ENCODE measurements at places on chromosomes 7 and 10.

DNA sequence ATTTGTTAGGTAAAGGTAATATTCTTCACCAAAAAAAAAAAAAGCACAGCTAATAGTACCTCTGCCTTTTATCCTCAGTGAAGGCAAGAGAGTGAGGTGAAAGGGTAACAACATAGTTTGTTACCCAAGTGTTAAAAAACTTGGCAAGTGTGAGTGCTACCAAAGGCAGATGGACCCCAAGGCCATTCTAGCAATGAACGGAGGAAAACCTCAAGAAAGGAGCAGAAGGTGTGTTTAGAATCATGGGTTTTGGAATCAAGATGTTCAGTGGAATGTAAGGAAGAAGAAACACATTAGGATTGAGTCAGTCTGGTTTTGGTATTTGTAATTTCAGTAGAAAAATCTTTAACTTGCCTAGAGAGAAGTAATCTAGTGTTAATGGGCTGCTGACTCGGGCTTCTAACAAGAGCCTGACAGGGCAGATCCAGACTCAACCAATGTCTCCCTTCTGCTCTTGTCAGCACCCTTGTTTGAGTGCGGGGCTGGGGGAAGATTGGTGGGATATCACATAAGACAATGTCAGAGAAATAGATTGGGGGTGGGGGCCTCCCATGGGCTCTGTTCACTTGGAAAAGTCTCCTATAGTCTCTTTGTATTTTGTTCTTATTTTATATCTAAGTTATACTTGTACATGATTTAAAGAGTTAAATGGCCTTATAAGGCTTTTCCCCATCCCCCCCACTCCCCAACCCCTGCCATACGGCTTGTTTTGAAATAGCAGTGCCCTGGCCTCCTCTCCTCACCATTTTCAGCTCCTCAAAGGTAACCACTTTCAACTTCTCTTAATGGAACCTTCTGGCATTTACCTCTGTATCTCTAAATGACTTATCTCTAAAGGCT is 44.4 kb downstream of the SCD start:
- DNase-seq, result no peak

DNA sequence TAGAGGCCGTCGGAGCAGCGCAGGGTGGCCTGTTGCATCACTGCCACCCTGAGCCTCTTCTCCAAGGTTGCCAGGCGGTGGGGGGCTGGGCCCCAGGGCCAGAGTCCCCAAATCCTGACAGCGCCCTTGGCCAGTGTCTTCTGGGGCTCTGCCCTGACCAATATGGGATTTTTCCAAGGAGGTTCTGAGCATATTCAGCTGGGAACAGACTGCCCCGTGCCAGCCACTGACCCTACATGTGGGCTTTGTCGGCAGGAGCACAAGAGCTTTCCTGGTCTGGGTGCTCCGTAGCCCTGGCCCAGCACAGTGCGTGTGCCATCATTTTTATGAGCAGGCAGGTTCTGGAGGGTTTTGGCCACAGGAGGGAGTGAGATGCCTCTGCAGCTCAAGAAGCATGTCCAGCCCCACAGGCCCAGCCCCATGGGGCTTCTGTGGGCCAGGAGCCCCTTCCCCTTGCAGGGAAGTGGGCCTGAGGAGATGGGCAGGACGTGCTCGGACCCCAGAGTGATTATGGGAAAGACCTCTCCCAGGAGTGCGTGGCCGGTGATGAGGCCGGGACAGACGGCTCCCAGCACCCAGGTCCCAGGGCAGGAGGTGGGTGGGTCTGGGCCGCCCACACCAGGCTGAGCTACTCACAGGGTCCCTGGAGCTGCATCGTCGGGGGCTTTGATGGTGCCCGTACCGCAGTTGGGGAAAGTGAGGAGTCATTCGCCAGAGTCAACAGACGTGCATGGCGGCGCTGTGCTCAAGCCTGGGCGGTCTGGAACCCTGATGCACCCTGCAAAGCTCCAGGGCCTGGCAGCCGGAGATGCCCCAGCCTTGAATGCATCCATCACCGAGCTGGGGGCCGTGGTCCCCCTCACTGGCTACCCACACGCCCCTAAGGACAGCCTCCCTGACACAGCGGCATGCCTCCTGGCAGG is 66.6 kb downstream of the PWWP2B start:
- no peak for DNase-seq

DNA sequence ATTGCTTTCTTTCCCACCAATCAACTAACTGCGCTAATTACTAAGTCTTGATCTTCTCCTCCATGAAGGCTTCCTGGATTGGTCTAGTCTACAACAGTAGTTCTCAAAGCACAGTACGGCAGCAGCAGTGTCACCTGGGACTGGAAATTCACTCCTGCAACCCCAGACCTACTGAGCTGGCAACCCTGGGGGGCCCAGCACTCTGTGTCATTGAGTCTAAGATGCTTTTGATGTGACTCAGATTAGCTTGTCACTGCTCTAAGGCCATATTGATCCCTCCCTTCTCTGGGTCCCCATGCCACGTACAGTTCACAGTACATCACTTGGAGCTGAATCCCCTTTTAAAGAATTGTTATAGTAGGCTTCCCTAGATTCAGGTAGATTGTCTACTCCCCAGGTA is 65.7 kb upstream of the KMT2C start:
- no peak for DNase-seq

DNA sequence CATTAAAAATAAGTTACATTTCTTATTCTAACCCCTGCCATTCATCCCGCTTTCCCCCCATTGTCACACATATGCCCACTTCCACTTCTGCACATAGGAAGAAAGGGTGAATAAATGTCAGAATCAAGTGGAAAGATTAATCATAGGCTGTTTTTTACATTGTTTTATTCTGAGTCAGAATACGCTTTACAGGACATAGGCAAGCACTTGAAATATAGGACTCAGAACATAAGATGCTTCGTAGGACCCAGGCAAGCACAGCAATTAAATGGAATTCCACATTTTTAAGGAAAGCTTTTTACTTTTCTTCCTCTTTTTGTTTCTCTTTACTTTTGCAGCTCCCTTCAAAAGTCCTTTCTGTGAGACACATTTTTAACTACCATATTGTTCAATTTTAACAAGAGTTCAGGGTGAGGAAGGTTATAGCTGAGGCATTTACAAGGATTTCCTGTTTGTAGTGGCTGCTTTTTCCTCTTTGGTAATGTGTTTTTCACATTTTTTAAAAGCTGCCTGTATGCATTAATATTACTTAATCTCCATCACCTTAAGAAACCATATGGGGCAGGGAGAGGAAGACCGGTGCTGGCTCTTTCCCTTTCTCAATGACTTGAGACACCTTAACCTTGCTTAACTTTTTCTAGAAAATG is 130.0 kb downstream of the TES start:
- no peak for DNase-seq

- DNase-seq, result no peak
Measured at GRCh38 chr10:101079874-101080273, 18.1 kb downstream of the KAZALD1 start.

GRCh38 chr7:68246189-68246633 is 1249.6 kb downstream of the TYW1 start:
- no peak for DNase-seq

DNA sequence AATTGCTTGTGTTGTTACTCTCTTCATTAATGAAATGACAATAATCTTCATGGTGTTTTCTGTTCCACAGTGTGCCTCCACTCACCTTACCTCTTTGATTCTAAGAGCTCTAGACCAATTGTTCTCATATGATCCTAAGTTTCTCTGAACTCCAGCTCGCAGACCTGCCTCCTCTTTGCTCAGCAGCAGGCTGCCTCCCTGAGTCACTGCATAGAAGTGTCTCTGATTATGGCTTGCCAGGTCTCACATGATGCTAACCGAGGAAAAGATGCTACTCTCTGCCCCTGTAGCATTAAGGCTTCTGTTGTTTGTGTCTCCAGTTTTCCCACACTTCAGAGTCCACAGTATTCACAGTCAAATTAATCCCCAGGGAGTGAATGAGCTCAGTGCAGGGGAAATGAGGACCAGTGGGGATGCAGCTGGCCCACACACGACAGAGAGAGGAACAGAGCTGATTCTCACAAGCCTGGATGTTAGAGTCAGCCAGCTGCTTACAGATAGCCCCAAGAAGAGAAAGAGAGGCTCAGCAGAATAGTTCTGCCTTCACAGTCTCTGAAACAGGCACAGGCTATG is 145.9 kb upstream of the EGR2 start:
- no peak for DNase-seq

DNA sequence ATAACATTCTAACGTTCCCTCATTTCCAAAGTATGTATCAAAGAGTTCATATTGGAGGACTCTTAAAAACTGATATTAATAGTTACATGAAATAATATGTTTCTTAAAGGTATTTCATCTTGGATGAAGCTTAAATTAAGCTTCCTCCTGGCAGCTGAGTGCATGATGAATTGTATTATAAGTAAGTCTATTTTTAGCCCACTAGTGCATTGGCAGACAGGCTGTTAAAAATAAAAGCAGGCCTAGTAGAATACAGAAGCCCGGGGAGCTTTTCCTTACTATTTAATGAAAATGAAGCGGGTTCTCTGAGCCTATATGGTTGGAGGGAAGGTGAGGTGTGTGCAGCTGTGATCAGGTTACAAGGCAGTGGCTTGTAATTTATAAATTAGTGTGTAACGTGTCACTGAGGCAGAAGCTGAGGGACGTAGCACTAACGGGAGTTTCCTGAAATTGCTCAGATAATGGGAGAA is 130.7 kb upstream of the KMT2E start:
- DNase-seq, result no peak

- no peak for DNase-seq
Measured at GRCh38 chr7:33685981-33686683, 219.2 kb upstream of the BMPER start.

GRCh38 chr7:134120405-134120804 is 6.7 kb upstream of the LRGUK start:
- no peak for DNase-seq

DNA sequence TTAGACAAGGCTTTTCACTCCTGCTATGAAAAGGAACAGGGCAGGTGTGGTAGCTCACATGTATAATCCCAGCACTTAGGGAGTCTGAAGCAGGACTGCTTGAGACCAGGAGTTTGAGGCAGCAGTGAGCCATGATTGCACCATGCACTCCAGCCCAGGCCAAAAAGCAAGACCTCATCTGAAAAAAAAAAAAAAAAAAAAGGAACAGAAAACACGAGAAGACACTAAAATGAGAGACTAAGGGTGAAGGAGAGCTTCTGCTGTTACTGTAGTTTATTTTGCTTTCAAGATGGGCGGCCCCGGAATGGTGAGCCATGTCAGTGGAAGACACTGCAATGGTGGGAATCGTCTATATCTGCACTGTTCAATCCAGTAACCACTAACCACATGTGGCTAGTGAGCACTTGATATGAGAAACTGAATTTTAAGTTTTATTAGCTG is 9.9 kb downstream of the PIP4K2A start:
- DNase-seq, result no peak

- peak; percentile 27 for DNase-seq
Measured at GRCh38 chr10:102796407-102797176, 40.6 kb downstream of the CYP17A1 start.

GRCh38 chr10:123577921-123578461 is 88.2 kb upstream of the GPR26 start:
- DNase-seq, result no peak

GRCh38 chr7:39826166-39826565 is 123.9 kb upstream of the CDK13 start:
- no peak for DNase-seq
